ENCODE measurements at places on chromosomes 7 and 10.
A peak's percentile ranks its signal among the peaks of the same experiment; 100 is the strongest.

- DNase-seq, result no peak
These were observed 512.6 kb upstream of the FOXK1 start for GRCh38 chr7:4169455-4169854.

GRCh38 chr7:107641676-107642075 lies 19.0 kb upstream of the SLC26A4 start:
- DNase-seq, result no peak

DNA sequence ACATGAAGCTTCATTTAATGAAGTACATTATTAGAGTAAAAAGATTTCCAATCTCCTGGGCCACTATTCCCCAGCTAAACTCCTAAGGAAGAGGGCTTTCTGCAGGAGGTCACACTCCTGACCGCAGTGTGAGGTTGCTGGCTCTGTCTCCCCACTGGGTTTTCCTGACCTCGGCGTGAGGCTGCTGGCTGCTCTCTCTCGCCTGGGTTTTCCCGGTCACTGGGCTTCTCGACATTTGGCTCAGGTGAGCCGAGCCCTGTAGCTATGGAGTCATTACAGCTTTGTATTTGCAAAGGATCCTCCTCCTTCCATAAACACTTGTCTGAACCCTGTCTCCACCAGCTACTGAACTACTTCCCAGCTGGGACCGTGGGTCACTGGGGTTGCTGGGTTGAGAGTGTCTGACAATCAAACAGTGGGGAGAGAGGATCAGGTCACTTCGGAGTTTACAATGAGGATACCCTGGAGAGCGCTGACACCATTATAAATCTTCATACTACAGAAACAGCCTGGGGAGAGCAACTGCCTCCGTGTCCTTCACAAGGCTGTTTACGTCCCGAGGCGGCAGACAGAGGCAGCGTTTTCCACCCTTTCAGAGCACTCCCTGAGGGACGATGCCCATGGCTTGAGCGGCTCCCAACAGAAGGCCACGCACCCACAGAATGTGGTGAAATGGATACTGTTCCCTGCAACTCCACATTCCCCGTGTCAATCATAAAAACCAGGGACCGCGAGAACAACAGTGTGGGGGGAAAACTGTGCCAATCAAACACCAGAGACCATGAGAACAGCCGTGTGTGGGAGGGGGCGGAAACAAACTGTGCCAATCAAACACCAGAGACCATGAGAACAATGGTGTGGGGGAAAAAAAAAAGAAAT lies 226.2 kb downstream of the ZMYND11 start:
- DNase-seq, result no peak

- DNase-seq, result no peak
These were observed 376.2 kb upstream of the SEMA3C start for GRCh38 chr7:81294897-81295515.

DNA sequence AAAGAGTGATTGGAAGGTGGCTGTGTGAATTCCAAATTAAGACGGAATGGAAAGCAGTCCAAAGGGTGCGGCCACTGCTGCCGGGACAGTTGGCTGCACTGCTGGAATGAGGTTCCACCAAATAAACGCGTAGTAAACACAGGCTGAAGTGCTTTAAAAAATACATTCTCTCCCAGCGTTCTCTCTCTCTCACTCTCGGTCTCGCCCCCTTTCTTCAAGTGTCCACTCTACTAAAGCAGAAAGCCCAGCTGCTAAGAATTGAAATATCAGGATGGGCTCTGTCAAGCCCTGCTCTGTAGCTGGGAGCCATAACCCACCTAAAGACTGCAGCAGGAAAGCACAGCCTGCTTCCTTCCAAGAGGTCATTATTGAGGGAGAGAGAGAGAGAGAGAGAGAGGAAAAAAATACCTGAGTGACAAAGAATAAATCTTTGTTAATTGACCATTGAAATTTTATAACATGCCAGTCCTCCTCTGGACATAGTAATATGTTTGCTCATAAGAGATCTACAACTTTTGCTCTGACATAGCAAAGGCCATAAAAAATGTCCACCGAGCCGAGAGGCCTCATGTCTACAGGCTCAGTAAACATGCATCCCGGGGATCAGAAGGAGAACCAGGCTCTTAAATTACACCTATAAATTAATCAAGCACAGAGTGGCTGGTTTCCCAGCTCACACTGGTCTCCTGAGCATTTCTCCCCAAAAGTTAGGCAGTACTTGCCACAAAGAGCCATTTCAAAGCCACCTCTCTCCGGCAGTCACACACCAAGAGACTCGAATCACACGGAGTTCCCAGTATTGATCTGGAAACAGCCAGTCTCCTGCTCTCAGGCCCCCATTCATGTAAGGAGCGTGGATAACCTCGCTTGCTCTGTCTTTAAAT lies 72.8 kb downstream of the FGFR2 start:
- no peak for DNase-seq

DNA sequence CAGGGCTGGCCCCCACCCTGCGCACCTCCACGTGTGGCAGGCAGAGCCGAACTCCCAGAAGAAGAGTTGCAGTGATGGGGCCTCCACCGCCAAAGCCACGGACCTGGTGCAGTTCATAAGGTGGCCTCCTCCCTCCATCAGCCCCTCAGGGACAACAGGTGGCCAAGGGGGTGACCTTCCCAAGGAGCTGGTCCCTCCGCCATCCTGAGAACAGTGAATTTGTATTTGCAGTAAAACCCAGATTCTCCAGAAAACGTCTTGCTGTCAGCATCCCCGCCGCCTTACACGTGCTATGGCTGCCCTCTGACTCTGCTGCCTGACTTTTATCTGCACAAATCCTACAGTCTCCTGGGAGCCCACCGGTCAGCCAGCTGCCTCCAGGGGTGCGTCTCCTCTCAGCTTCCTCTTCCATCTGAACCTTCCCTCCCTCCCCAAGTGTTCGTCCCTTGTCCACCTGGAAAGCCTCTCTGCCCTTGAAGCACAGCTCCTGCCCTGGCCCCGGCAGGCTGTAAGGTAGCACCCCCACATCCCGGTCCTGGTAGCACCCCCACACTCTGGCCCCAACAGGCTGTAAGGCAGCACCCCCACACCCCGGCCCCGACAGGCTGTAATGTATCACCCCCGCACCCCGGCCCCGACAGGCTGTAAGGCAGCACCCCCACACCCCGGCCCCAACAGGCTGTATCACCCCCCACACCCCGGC lies 311.8 kb downstream of the PTPRN2 start:
- DNase-seq, result no peak

DNA sequence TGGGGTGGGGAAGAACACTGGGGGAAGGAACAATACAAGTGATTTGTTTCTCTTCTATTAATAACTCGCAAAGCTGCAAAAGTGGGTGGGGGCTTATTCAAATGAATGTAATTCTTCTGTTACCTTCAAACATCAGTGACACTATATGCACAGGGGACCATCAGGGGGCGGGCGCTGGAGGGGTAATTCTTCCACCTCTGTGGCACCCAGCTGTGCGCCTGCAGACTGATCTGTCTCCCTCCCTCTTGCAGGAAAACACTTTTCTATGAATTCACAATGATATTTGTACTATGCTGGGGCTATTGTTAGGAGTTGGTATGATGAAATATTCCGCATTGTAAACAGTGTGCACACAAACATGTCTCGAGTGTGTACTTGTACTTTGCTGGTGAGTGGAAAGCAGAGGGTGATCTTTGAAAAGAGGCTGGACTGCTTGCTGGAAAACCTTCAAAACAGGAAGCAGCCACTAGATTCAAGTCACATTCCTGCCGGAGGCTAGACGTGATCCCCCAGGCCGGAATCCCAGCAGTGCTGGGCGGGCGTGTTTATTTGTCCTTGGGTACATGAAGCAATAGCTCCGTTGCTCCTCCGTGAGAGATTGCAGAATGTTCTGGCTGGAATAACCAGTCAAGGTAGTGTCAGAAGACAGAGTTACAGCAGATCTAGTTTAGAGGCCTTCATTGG lies 15.8 kb upstream of the BNIP3 start:
- DNase-seq, result no peak

- DNase-seq, result no peak
These were observed 46.3 kb downstream of the SYPL1 start for GRCh38 chr7:106065575-106066500.

DNA sequence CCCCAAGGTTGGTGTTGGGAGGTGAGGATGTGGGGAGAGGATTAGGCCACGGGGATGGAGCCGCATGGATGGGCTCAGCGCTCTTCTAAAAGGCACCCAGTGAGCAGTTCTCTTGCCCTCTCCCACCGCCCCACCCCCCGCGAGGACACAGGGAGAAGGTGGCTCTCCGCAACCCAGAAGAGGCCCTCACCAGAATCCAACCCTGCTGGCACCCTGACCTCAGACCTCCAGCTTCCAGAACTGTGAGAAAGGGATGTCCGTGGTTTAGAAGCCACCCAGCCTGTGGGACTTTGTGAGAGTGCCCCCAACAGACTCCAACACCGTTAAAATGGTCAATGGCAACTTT lies 242.8 kb upstream of the PPP2R2D start:
- DNase-seq, result no peak

- no peak for DNase-seq
These were observed 58.9 kb downstream of the SFMBT2 start for GRCh38 chr10:7351894-7352293.

DNA sequence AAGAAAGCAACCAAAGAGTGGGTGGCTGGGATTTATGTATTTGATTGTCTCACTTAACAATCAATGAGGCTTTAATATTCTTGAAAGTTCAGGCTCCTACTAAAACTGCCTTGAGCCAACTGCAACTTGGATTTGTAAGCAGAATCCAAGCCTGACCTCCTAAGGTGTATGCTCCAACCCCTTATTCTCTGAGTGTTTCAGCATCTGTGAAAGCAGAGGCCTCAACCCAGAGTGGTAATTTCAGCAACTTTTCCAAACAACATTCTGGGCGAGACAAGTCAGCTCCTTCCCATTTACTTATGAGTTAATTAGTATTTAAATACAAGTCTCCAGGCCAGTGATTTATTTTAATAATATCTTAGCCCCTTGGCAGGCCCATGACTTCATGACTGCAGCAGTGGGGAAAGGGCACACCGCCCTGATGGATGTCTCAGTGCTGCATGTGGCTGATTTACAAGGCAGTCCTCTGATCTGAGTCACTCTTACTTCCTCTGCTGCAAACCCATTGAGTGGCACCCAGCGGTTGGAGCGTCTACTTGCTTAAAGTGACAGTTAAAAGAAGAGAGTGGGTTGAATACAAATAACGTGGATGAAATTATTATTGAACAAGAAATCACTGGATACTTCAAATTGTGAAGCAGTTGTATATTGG lies 209.1 kb downstream of the TRIL start:
- no peak for DNase-seq

- DNase-seq, result no peak
These were observed 4.9 kb downstream of the TMEM270 start for GRCh38 chr7:73865738-73866445.

DNA sequence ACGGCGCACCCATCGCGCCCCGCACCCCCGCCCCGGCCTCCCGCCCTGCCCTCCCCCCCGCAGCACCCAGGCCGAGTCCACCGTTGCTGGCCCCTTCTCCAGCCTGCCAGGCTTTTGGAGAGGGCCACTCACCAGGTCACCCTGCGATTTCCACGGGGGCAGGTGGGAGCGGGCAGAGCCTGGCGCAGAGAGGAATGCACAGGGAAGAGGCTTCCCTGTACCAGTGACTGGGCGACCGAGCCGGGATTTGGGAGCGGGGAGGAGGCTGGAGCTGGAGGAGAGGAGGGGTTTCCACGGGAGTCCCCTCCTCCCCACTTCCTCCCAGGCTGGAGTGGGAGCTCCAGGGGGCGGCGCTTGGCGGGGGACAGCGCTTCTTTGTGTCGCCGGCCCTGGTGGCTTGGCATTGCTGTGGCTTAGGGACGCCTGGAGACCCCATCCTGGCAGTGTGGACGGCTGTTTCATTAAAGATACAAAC lies 19.3 kb downstream of the TCAF1 start:
- peak; percentile 74 for DNase-seq

DNA sequence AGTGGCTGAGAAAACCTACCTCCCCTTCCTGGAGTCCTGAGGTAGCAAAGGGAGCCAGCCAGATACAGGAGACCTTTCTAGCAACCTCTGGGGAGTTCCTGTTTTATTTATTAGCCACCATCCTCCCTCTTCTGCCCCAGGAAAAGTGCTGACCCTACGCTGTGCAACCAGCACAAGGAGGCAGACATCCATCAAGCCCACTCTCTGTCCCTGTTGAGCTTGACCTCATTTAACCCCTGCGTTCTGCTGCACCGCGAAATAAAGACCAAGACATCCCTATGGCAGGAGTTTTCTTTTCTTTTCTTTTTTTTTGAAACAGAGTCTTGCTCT lies 25.3 kb upstream of the ANKRD2 start:
- no peak for DNase-seq

GRCh38 chr10:79029478-79030390 lies 39.0 kb upstream of the ZMIZ1 start:
- DNase-seq, result no peak

DNA sequence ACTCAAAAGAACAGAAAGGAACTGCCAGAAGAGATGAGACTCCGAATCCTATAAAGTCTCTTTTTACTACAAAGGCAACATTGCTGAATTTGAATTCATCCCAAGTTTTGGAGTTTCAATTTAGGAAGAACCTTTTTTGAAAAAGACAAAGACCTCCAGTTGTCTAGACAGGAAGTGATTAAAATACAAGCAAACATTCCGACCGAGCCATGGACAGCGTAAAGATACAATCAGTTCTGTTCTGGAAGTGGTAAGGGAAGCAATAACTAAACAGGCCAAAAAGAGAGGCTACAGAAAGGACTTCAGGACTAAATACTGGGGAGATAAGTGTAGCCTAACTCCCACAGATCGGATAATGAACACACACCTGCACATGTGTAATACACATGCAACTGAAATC lies 101.0 kb downstream of the SMURF1 start:
- DNase-seq, result no peak

DNA sequence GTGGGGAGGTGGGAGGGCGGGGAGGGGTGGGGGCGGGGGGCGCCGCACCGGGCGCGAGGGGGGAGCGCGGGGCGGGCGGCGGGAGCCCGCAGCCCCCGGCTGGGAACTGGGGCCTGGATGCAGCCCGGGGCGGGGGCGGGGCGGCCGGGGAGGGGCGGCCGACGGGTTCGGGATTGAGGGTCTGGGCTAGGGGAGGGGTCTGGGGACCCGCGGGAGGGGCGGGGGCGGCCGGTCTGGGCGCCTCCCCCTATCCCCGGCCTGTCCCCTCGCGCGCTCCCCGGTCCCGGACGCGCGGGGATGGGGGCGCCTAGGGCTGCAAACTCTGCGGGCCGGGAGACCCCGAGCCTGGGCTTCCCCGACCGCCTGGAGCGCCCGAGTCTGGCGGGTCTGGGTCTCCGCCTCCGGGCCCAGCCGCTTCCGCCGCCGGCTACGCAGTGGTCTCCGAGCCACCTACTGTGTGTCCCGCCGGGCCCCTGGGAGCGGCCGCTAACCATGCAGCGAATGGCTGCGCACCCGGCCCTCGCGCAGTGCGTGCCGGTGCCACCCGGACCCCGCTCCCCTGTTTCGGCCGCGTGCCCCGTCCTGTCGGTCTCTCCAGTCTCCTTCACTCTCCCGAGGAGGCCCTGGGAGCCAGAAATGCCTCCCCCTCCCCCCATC lies 375 bp upstream of the FGF8 start:
- DNase-seq, result no peak

GRCh38 chr7:20931739-20932138 lies 145.1 kb upstream of the SP8 start:
- no peak for DNase-seq

GRCh38 chr7:52684388-52684787 lies 351.0 kb upstream of the POM121L12 start:
- no peak for DNase-seq

All from anterior cingulate cortex (tissue), 58 donors.